Activated CD8-positive, alpha-beta memory T cell treated with anti-CD3 and anti-CD28 coated beads, Interleukin-2, amount 10 ng/mL, durations not matched to agents 7 days and 5 days (primary cell): ENCODE measurements at places on chromosomes 6 and 20.

DNA sequence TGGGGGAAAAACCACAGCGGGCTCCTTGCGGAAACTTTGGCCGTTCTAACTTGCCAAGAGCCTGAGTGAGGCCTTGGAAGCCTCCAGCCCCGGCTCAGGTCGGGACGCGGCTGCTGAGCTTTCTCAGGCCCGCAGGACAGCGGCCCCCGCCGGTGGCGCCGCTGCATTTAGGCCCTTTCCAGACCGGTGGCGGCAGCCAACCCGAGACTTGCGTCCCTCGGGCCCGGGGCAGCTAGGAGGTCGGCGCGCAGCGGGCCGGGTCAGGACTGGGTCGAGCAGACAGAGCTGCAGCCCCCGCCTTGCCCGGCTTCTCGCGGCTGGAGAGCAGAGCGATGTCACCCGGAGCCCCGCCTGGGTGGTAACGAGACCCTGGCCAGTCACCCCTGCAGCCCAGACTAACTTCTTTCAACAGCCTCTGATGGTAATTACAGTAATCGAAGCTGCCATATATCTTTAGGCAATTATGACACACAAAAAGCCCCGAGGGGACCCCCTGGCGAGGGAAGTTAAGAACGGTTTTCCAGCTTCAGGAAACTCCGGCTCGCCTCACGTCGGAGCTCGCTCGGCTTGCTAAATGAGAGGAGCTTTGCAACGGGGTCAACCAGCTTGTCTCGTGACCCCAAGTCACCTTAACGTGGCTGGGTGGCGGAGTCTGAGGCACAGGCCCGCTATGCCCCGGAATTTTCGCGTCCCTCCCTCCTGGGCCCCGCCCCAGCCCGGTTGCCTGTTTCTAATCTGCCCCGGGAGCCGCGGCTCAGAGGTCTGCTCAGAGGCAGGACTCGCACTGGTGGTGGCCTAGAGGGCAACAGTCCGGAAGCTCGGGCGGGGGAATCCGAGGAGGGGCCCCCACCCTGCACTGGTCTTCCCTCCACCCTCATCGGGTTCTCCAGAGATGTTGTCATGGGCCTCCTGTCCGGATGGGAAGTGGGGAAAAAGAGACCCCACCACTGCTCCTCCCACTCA, 3.0 kb downstream of the NR2E1 start:
- no peak for DNase-seq

GRCh38 chr20:5393218-5393870, 76.6 kb upstream of the PROKR2 start:
- DNase-seq = no peak

DNA sequence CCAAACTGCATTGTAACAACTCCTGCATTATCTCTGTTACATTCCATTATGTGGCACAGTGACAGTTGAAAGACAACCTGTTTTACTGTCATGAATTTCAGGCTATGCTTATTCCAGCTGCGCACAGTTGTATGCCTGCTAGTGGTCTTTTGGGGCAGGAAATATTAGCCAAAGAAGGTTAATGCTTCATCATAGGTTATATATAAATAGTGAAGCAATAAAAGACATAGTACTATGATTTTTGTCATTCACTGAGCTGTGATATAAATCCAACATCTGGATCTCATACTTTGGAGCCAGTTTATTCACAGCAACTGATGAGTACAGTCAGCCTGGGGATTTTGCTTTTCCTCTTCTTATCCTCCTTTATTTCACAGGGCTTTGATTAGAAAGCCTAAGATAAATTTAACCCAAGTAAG, 55.6 kb downstream of the FILIP1 start:
- DNase-seq = no peak

GRCh38 chr6:15246217-15246665, 372 bp downstream of the JARID2 start:
- no peak for DNase-seq

DNA sequence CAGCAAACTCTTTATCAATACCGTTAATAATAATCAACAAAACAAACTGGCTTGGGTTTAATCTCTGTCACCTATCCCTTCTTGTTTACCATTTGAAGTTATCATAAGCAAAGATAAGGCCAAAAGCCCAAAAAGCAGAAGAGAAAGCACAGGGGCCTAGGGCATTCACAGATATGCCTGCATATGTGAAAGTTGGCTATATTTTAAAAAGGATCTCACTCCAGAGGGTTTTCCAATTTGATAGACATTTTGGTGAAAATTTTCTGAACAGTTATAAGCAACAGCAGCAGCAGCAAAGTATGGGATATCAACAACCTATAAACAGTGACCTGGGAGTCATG, 101.1 kb downstream of the ATXN1 start:
- no peak for DNase-seq

- DNase-seq = no peak
These were observed 140.9 kb downstream of the RNF144B start for GRCh38 chr6:18527836-18528743.

DNA sequence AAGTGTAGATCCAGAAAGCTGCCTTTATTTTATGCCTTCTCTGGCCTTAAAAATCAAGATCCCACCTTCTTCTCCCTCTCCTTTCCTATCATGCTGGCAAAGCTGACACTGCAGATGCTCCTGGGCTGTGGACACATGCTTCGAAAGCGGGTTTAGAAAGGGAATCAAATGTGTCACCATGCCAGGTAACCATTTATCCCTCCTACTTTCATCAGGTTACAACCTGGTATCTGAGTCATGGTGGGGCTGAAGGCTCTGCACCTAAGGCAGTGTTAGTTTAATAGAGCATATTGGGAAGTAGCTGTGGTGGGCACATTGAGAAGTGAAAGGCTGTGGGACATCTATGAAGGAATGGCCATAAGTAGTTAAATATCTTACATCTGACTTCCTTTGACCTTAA, 69.8 kb downstream of the GJA1 start:
- no peak for DNase-seq

- DNase-seq = no peak
These were observed 89.4 kb downstream of the ECT2L start for GRCh38 chr6:138885156-138885819.

GRCh38 chr6:158073776-158074175, 92.1 kb downstream of the SYNJ2 start:
- DNase-seq = no peak

GRCh38 chr6:168182366-168182765, 103.4 kb upstream of the FRMD1 start:
- peak; percentile 9 for DNase-seq

DNA sequence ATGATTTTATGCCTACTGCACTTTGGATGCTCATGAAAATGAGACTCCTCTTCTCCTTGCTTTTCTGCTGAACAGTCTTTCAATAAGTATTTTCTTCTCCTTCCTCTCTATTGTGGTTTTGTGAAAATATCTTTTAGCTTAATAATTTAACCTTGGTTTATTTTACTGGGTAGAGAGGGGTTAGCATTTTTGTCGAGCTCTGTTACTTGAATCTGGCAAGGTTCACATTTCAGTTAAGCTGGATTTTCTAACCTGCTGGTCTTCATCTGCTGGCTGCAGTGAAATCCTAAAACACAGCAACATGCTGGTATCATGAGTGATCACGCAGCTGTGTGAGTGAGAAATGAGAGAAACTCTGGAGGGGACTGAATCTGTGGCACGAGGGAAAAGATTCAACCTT, 222.7 kb upstream of the NOX3 start:
- DNase-seq = no peak

DNA sequence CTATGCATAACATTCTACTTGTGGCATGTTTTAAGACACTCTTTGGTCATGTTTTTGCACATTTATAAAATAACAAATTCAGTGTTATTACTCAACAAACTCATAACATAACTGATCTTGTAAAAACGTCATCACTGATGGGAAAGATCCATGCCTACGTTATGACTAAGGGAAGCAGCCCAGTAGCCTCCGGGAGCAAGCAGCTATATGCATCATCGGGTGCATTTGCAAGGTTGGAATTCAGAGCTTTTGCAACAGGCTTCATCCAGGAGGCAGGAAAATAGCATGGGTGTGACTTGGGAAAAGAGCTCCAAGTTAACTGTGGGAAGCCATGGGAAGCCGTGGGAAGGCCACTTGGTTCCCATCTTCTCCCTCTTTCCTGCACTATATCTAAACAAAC, 271.6 kb upstream of the SGK1 start:
- no peak for DNase-seq

DNA sequence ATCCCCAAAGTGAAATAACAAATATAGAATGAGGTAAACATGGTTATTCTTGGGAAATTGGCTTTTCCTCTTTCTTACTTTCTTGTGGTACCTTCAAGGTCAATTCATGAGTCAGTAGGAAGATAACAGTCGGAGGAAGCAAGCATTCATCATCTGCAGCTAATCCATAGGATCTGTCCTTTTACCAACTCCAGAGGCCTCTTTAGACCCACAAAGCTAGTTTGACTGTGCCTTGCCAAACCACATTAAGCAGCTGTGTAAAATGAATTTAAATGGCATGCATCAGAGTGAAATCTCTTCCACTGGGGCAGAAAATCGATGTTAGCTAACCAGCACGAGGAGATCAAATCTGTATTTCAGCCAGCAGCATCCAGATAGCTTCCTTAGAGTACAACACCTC, 171.3 kb downstream of the TMEM242 start:
- DNase-seq = no peak

- no peak for DNase-seq
These were observed 5.9 kb downstream of the TFAP2B start for GRCh38 chr6:50824552-50824951.

GRCh38 chr20:62605236-62605943, 36.9 kb upstream of the SLCO4A1 start:
- no peak for DNase-seq

- no peak for DNase-seq
These were observed 465.0 kb upstream of the GJE1 start for GRCh38 chr6:141667580-141668309.

GRCh38 chr6:17225767-17226630, 55.2 kb upstream of the RBM24 start:
- no peak for DNase-seq

DNA sequence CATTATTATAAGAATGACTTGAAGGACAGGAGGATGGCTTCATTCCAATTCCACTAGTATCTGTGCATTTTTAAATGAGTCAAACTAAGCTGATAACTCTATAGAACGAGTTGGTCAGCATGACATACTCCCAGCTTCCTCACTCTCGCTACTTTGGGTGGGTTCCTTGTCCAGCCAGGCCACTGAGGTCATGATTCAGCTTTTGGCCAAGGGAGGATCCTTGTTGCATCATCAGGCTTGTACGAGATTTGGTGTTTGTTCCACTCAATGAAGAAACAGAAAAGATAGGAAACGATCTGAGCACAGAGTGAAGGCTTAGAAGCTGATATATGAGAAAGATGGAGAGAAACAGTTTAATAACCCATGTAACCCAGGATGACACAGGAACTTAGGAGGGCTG, 19.8 kb downstream of the NEDD9 start:
- DNase-seq = no peak

- DNase-seq = no peak
These were observed 58.7 kb downstream of the ADGB start for GRCh38 chr6:146657432-146657831.

- no peak for DNase-seq
These were observed 882.8 kb downstream of the TBC1D32 start for GRCh38 chr6:120451508-120451907.

DNA sequence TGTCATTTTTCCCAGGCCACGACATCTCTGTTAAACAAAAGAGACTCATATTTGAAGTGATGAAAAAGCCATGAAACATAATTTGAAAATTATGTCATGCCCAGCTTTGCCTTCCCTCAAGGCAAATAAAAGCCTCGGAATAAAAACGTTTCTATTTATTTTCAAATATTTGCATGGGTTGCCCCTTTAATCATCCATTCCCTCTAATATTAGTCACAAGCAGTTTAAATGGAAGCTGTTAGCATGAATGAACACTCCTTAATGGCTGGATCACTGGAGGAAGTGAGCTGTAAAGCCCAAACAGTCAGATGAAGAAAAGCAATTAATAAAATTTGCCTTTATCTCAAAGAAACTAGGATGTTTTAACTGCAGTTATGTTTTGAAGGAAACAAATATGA, 69.3 kb upstream of the STMND1 start:
- DNase-seq = no peak

GRCh38 chr6:118660218-118660569, 8.8 kb upstream of the CEP85L start:
- no peak for DNase-seq

GRCh38 chr20:23546435-23547144, 21.7 kb downstream of the CST9L start:
- DNase-seq = no peak

DNA sequence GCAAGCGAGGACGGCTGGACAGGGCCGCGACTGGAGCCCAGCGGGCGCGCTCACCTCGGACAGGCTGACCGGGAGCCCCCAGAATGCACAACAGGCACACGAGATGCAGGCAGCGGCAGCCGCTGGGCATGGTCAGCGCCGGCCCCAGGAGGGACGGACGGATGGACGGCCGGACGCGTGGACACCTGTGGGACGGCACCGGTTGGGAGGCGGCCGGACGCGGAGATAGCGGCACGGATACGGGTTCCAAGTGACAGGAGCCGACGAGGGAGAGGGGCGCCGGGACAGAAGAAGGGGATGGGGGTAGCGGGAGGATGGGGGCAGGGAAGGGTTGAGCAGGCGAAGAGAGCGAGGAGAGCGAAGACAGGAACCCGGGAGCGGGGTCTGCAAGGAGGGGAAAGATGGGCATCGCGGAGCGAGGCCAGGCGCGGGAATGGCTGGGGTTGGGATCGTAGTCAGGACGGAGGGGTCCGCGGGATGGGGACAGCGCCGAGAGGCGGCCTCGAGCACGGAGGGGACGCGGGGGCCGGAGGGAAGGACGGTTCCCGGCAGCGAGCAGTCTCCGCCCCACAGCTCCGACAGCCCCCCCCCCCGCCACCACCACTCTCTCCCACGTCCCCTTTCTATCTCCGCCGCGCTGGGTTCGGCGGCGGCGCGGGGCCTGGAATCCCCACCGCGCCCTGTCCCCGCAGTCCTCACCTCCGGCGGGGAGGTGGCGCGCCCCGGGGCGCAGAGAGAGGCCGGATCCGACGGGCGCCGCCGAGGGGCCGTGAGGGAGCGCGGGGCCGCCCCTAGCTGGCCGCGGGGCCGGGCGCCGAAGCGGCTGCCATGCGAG, 435 bp downstream of the DLK2 start:
- DNase-seq = no peak

DNA sequence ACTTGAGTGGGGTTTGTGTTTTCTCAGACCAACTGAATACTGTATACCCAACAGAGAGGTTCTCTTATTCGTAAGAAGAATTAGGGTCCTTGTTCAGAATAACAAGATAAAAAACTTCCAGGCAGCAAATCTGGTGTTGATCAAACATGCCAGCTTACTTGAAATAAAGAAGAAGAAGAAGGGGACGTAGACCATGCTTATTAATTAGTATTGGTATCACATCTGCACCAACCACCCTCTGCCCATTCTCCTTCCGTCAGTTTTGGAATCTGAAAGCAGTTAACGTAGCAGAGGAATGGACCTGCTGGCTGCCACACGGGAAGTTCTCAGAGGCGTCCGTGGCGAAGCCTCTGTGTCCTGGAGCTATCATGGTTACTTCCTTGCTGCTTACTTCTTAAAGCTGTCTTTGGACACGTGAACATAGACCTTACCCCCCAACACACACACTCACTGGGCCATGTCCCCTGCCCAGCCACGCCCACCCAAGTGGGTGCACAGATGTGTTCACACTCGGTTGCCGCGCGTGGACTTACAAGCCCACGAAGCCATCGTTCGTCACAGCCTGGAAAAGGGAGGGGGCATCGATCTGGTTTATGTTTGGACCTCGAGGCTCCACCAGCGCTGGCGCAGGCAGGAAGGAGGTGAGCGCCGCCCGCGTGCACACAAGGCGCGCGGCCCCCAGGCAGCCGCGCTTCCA, 4.1 kb upstream of the DLL1 start:
- DNase-seq = no peak
